ENCODE measurements at places on chromosomes 12 and 14.

GRCh38 chr12:104480826-104481440 lies 24.2 kb downstream of the CHST11 start:
- DNase-seq: no peak

- no peak for DNase-seq
Observed at GRCh38 chr12:115335048-115335447, 651.1 kb upstream of the TBX3 start.

DNA sequence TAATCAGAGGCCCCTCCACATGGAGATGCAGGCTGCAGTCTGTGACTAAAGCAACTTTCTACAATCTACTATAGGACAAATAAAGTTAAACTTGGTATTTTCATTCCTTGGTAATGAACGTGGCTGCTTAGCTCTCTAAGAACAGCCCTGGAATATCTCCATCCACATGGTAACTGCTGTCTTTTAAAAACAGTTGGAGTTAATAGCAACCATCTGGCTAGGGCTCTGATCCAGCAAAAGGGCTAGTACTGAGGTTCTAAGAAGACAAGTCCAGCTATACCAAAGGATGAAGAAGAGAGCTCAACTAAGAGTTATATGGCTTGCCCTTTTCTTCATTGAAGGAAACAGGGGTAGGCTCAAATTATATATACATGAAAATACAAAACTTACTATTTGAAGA lies 920.1 kb downstream of the FLRT2 start:
- DNase-seq: no peak

GRCh38 chr12:30970559-30971197 lies 44.1 kb downstream of the TSPAN11 start:
- DNase-seq: no peak

GRCh38 chr14:39005044-39005880 lies 97.8 kb downstream of the SEC23A start:
- DNase-seq: no peak

DNA sequence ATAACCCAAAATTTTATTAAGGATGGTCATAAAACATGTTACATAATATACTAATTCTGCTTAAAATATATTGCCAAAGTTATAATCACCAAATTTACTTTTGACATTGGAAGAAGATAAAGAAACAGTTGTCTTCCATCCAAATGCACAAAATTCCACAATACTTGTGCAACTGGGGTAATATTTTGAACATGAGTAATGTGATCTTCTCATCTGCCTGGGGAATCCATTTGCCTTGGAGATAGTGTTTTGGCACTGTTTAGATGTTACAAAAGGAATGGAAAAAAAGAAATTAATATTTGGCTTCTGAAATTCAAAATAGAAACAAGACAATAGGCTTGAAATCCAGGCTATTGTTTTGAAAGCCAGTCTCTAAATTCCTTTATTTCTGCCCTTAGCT lies 9.1 kb downstream of the GPR19 start:
- DNase-seq: no peak

DNA sequence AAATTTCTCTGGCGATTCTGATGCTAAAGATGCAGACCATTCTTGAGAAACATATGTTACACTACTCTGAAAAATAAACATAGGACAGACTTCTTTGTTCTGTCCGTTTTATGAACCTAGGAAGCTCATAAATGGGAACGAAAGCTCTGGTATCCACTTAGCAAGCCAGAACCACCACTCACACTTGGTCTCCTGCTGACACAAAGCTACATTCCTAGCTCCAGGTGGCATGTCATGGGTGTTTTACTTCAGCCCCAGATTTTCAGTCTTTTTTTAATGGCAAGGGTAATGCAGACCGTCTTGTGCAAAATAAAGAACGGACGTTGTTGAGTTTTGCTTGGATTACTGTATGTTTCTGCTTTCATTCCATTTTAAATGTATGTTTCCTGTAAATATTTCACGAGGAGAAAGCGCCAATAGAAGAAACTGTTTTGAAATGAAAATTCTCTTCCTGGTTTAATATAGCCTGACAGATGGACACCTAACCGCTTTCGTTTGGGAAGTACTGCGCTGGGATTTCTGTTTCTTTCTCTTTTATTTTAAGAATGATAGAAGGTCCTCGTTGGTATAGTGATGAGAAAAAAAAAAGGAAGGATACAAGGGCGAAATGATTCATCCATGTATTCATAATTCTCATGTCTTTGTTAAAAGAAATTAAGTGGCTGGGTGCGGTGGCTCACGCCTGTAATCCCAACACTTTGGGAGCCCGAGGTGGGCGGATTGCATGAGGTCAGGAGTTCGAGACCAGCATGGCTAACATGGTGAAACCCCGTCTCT lies 871 bp upstream of the COQ5 start:
- no peak for DNase-seq

DNA sequence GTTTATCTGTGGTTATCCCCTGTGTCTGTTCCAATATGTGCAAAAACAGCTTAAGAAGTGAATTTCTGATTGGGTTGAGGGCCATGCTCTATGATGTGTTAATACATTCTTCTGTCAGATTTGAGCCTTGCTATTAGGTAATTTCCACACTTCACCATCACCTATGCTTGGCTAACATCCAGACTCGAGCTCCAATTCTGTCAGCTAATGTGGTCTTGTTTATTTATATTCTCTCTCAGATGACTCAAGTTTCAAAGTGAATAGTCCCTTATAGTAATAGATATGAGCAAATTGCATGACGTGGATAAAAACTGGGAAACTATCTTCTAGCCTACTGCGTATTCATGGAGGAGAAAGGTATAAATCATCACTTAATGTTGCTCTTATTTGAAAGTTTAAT lies 451.3 kb downstream of the SNAPC1 start:
- DNase-seq: no peak

DNA sequence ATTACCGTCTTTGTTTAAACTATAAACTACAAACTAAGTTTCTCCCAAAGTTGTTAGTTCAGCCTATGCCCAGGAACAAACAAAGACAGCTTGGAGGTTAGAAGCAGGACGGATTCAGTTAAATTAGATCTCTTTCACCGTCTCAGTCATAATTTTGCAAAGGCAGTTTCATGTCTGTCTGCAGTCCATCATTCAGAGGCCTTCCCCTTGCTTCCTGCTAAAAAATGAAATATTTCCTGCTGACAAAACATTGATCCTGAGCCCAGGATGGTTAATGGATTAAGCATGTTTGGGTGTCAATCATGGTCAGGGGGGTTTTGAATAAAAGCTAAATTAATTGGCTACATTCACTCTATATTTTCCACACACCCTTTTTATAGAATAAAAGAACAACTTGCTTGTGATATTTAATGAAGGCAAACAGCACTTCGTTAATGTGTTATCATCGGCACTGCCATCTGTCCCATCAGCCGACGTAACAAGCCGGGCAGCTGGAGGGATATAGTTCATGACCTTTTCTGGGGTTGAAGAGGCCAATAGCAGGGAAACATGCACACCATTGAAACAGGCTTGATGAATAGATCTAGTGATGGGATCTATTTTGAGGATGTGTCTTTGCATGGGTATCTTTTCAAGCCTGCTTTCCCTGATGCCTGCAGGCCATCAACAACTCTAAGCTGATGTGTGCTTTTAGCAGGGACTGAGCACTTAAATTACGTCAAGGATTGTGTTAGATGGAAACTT lies 521.3 kb upstream of the TMEM132C start:
- no peak for DNase-seq

DNA sequence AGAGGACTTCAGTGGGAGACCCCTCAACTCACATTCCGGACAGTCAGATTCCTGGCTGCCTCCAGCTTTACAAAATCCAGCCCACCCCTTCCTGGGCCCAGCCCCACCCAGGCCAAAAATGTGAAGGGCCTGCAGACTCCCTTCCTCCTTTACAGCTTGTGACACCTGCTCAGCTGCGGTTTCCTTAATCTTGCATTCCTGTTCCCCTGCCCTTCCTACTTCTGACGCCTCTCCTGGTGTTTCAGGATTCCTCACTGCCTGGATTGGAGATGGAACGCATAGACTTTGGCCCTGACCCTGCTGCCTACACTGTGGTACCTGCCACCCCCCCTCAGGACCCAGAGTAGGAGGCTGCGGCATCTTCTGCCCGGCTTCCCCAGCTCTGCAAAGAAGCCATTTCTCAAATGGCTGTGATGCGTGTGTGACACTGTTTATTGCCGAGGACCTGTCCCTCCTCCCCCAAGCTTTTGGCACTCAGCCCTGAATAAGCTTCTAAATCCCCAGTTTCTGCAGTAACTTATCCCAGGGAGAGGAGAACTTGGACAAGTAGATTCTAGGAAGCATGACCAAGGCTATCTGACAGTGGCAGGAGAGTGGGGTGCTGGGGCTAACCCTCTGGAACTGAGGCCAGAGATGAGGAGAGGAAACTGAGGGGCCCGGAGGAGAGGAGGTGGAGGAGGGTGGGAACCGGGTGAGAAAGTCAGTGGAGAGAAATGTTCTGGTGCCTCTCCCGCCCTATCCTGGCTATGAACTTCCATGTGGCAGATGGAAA lies 24.9 kb upstream of the BCDIN3D start:
- DNase-seq: no peak

- no peak for DNase-seq
Observed at GRCh38 chr14:54252072-54252730, 144.6 kb upstream of the CDKN3 start.

GRCh38 chr12:3247077-3247476 lies 169.9 kb downstream of the TSPAN9 start:
- DNase-seq: no peak

DNA sequence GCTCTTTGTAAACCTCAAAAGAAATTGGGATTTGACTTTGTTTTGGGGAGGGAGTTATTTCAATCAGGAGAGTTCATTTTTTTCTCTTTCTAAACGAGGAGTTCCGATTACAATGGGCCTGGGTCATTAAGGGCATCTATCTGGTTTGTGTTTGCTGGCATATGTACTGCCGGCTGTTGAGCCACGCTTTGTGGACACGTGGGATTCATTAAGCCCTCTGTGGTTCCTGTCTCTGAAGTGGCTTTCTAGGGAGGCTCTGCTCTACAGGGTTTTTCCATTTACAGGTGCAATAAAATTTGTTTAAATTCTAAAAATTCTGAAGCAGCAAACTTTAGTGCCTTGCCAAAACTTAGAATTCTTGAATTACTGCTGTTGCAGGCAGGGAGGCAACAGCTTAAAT lies 57.9 kb downstream of the GNS start:
- no peak for DNase-seq

GRCh38 chr12:111926631-111927030 lies 84.6 kb downstream of the MAPKAPK5 start:
- no peak for DNase-seq

GRCh38 chr14:74945261-74945851 lies 10.0 kb downstream of the PGF start:
- no peak for DNase-seq

- DNase-seq: no peak
Observed at GRCh38 chr14:27409944-27410343, 812.1 kb upstream of the NOVA1 start.

GRCh38 chr12:104701756-104702155 lies 245.0 kb downstream of the CHST11 start:
- no peak for DNase-seq

- no peak for DNase-seq
Observed at GRCh38 chr12:70251226-70251625, 8.0 kb downstream of the CNOT2 start.

- no peak for DNase-seq
Observed at GRCh38 chr12:13945641-13946040, 35.8 kb downstream of the GRIN2B start.

Data from T-helper 1 cell (primary cell).